NK-92 treated with Interleukin-12 subunit alpha and Interleukin-12 subunit beta, amount 100 ng/mL, for 24 hours (cell line): ENCODE measurements at places on chromosomes 2 and 18.

GRCh38 chr18:29853126-29853525, 1189.4 kb downstream of the DSC3 start:
- DNase-seq = no peak

DNA sequence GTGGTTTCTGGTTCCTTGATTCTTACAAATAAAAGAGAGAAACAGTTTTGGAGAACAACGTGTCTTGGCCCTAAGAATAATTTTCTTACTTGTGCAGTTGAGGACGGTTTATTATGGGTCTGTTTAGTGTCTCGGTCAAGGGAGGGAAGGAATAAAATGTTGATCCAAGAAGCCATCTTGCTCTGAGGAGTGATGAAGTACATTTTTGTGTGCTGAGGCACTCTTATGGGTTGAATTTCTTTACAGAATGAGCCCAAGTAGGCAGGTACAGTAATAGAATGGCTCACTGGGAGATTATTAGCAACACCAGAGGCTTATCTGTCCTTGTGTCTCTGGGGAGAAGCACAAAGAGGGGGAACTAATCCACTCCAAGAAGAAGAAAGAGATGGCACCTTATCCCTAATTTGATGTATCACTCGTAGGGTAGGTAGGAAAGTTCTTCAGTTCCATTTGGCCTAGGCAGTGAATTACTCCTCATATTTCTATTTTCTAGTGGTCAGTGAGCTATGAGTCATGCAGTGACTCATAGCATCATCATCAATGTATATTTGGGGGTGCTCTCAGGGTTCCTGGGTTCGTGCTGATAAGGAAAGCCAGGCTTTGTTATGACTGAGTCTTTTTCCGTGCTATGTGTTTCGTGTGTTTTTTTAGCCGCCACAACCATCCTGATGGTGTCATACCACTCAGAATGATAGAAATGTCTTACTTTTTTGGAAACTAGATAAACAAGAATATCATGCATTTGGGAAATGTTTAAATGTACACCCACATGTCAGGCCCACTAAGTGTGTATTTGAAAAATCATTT, 250.1 kb upstream of the CTAGE1 start:
- DNase-seq = no peak

GRCh38 chr2:216546641-216547403, 48.2 kb downstream of the RPL37A start:
- DNase-seq = no peak

DNA sequence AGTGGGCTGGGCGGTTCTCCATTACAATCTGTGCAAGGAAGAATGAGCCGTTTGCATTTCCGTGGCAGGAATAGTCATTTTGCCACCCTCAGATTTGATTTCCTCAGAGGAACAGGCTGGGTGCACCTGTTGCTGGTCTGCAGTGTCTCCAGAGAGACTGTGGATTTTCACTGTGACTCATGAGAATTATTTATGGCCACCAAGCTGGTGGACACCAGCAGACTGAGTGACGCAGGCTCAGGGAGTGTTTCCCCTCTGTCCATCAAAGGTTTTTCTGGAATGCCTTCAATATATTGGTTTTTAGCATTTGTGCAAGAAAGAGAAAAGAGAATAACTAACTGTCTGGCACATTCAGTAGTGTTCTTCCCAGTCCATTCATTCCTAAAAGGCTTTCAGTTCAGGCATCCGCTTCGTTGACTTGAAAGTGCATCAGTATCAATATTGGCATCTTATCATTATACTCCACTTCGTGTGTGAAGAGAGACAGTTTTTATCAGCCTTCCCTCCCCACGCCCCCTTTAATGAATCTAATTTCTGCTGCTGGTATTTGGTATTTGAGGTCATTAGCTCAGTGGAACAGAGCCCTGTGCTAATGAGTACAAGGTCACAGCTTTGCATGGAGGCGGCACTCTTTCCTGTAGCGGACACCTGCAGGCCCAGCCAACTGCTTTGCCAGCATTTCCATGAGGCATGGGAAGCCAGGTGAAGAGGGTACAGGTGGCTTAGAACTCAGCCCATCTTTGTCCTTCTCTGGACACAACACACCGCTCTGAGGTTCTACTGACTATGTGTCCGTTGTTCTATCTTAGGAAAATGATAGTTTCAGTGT, 39.9 kb downstream of the PRKCE start:
- no peak for DNase-seq

DNA sequence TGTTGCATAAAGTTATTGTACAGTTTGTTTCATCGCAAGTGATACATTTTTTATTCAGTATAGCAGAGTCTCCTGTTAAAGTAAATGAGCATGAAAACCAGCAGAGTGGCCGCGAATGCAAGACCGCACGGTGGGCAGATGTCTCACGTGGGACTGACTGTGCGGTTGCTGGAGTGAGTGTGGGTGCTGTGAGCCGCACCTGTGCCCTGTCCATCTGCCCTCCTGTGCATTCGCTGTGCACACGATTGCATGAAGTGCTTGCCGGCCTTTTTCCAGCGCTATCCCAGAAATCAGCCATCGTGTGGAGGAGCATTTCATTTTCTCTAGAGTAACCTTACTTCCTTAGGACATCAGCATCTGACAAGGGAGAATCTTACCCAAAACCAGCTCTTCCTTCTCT, 118.7 kb downstream of the RNF144A start:
- DNase-seq = no peak

- no peak for DNase-seq
These were observed 44.3 kb upstream of the TCF7L1 start for GRCh38 chr2:85088921-85089320.

DNA sequence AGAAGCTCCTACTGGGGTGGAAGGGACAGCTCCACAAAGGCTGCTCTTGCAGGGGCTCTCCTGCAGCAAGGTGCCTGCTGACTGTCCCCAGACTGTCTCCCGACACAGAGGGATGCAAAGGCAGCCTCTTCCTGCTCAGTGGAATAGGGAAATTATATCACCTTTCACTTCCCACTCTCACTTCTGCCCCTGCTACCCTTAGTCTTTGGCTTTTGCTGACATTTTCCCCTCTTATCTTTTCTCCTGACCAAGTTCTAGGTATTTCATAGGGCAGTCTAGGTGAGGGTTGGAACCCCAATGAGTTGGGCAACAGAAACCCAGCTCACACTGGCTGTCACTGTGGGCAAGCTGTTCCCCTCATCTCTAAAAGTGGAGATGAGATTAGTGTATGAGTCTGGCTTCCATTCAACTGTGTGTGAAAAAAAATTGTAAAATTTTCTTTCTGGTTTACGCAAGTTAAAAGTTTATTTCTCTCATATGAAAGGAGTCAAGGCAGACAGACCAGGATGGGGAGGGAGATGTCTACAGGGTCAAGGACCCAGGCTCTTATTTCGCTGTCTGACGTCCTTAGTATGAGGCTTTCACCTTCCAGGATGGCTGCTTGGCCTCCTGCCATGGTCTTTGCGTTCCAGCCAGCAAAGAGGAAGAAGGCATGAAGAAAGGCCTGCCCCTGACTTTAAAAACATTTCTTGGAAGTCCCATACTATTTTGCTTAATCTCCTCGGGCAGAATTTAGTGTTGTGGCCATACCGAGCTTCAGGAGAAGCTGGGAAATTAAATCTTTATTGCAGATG, 7.5 kb upstream of the MOCOS start:
- no peak for DNase-seq

GRCh38 chr2:196260546-196260945, 89.2 kb upstream of the STK17B start:
- DNase-seq = no peak

- no peak for DNase-seq
These were observed 61.0 kb upstream of the GPR45 start for GRCh38 chr2:105180491-105180972.

- DNase-seq = no peak
These were observed 8.5 kb downstream of the RFX8 start for GRCh38 chr2:101466426-101466825.

DNA sequence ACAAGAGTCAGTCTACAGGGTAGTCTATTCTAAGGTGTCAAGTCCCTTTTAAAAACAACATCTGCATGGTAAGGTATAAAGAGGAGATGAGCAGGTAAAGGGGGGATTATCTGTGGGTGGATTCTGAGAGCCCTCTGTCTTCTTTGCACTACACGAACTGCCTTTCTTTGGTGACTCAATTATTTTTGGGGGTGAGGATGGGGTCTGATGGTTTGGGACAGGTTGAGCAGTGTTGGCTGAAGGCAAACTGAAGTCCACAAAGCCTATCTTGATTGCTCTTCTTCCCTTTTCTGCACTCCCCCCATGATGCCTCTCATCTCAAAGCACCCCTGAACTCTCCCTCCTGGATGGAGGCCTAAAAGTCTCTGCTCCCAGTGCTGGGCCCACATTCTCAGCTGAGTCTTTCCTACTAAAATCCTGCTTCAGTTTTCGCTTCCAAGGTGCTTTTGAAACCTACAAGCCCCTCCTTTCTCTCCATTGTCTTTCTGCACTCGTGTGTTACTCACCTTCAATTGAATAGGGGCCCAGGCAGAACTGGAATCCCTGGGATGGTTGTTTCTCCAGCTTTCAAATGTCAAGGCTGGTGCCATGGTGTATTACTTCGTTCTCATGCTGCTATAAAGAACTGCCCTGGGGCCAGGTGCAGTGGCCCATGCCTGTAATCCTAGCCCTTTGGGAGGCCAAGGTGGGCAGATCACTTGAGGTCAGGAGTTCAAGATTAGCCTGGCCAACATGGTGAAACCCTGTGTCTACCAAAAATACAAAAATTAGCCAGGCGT, 64.3 kb downstream of the PRKCE start:
- DNase-seq = no peak

DNA sequence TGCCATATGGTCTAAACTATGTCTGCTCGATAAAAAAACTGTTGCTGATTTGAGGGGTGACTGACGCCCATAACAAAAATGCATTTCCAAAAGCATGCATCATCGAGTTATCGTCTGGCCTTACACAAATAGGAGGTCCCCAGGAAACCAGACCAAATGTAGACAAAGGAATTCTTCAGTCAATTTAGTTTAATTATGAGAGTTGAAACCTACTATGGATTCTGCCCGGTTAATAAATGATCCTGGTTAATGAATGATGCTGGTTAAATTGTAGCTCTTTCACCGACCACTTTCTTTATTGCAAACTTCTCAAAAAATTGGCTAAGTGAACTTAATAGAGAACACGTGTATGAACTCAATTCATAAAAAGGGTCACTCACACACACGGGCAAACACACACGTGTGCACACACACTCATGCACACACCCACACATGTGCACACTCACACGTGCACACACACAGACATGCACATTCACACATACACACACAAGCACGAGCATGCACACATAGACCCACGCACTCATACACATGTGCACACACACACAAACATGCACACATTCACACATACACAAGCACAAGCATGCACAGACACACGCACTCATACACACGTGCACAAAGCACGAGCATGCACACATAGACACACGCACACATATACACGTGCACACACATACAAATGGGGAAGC, 59.0 kb upstream of the SALL3 start:
- no peak for DNase-seq

DNA sequence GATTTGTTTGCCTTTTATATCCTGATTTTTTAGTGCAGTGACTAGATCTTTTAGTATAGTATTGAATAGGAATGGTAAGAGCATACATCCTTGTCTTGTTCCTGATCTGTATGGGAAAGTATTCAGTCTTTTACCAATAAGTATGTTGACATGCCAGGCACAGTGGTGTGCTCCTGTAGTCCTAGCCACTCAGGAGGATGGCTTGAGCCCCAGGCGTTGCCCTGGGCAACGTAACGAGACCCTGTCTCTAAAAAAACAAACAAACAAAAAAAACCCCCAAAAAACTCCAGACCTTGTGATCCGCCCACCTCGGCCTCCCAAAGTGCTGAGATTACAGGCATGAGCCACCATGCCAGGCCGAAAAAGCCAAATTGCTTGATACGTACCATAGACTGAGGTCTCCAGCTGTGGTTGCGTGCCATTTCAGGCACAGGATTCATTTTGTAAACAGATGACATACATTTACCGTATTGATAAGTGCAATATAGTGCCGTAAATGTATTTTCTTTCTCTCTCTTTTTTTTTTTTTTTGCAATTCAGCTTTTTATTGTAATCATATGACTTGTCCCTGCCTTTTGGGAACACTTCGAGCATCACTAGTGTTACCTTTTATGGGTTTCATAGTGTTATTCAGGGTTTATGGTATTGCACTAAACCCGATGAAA, 18.5 kb downstream of the BIRC6 start:
- no peak for DNase-seq

DNA sequence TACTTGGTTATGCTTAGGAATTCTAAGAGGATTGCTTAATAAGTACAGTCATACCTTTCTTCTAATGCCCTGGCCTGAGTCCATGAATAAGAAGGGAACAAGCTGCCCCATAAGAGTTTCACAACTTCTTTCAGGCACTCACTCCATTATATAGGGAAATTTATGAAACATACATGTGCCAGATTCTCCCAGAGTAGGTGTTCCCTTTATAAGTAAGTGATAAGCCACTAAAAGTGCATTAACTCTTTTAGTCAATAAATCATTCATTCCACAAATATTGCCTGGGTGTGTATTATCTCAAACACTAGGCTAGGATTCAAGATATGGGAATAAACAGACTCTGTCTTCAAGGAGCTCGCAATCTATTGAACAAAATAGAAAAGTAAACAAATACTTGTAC, 84.5 kb upstream of the RBBP8 start:
- no peak for DNase-seq

DNA sequence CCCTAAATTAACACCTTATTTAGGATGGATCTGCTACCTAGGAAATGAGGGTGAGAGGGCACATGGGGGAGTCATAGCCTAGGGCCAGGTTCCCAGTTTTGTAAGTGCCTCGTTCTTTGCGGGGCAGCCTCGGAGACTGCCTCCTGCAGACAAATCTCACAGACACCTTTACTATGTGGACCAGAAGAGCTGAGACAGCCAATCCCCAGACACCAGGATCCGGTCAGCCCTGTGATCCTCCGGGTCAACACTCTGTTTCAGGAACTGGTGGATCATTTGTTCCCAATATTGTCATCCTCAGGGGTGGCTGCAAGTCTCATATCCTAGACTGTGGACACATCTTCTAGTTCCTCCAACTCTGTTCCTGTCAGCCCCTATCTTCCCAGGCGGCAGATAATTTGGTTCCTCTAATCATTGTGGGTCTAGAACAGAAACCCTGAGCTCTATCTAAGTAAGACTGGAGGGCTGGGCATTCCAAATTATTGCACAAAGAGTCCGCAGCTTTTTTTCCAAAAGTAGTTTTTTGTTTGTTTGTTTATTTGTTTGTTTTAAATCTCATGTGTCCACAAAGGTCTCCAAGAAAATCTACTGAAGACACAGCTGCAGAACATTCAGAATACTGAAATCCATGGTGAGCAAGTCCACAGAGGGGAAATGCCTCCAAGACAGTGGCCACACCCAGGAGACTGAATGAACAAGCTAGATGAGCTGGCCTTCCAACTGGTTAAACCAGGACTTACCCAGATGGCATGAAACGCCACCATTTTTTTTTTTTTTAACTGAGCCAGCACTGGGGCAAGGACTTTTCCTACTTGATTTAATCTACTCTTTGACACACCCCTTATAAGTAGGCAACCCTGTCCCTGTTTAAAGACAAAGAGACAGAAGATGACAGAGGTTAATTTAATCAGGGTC, 6.2 kb upstream of the GDF7 start:
- no peak for DNase-seq
